Progenitor cell of endocrine pancreas (in vitro differentiated cells): ENCODE measurements at places on chromosomes 3 and 15. TPM values are rescaled to one million over a fixed set of nuclear protein-coding genes. Genes with fewer than 3 reads are reported as not detected.

DNA sequence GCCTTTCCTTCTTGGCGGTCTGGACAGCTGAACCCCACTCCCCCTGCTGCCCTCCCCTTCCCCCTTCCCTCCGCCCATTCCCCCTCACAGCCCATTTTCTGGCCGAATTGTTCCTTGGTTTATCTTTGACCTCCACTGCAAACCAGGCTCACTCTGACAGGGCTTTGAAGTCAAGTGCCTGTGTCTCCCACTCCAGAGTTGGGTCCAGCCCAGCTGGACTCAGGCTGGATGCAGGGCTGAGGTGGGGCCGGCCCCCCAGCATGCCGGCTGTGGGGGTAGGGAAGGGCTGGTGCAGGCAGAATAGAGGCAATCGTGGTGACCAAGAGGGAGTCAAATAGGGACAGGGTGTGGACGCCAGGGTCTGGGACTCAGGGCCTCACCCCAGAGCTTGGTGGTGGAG, 57.0 kb upstream of the MRPS22 start:
- DNase-seq: no peak
- no peak overlapping the region for H3K27ac ChIP-seq
- H3K4me1 ChIP-seq: peaks cover 10% of the 10 kb centered on the region

GRCh38 chr3:141478139-141478538, 8.7 kb upstream of the RASA2 start:
- peaks cover 9% of the 10 kb centered on the region for H3K27me3 ChIP-seq
- H3K36me3 ChIP-seq: no peaks in the 10 kb centered on the region
- H3K4me3 ChIP-seq: no peak overlapping the region

DNA sequence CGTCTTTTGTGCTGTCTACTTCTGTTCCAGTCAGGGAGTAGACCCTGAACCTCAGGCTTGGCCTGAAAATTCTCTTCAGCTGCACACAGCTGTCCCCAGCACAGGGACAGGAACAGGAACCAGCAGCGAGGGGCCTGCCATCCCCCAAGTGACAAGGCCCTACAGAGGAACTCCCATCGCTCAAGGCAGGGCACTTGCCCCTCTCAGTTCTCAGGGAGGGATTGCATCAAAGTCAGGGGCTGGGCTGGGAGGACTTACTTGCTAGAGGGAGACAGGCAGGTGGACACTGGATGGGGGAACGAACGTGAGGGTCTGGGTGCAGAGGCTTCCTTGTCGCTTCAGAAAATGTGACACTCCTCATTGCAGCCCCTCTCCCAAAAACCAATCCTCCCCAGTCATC, 163.6 kb downstream of the CHSY1 start:
- DNase-seq: no peak
- H3K27me3 ChIP-seq: peaks cover 12% of the 10 kb centered on the region
- H3K27ac ChIP-seq: no peak overlapping the region
- no peak overlapping the region for H3K4me3 ChIP-seq
- H3K4me1 ChIP-seq: no peaks in the 10 kb centered on the region
- no peaks in the 10 kb centered on the region for H3K36me3 ChIP-seq

GRCh38 chr3:65751123-65751700, 287.5 kb downstream of the MAGI1 start:
- peak; percentile 30 for DNase-seq
- no peaks in the 10 kb centered on the region for H3K27me3 ChIP-seq
- H3K27ac ChIP-seq: no peak overlapping the region
- peaks cover 2% of the 10 kb centered on the region for H3K36me3 ChIP-seq
- peaks cover 5% of the 10 kb centered on the region for H3K4me1 ChIP-seq

The ANKRD63 gene
- not detected in 2 replicates for total RNA-seq
